Stimulated activated CD8-positive, alpha-beta memory T cell treated with anti-CD3 and anti-CD28 coated beads, Interleukin-4, amount 100 ng/mL, for 1 hour (primary cell): ENCODE measurements at places on chromosomes 7 and 10.

DNA sequence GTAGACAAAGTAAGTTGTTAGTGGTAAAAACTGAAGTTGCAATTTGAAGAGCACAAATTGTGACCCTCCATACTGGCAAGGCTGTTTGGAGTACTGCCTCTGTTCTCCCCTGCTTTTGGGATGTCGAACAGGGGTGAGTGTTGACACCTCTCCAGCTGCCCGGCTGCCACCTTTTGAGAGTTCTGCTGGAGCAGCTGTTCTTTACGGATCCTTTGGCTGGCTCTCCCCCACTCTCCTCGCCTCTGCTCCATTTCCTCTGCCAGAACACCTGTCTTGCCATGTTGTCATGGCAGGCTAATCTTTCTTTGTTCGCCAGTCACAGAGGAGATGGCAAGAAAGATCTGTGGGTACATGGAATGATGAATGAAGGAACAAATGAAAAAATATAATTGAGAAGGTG, 34.9 kb downstream of the INSYN2A start:
- DNase-seq = no peak

GRCh38 chr7:104979167-104979841, 34.7 kb upstream of the KMT2E start:
- no peak for DNase-seq

GRCh38 chr7:41754046-41754445, 51.2 kb upstream of the INHBA start:
- DNase-seq = no peak

- DNase-seq = no peak
Observed at GRCh38 chr7:151905766-151906165, 28.9 kb upstream of the PRKAG2 start.

DNA sequence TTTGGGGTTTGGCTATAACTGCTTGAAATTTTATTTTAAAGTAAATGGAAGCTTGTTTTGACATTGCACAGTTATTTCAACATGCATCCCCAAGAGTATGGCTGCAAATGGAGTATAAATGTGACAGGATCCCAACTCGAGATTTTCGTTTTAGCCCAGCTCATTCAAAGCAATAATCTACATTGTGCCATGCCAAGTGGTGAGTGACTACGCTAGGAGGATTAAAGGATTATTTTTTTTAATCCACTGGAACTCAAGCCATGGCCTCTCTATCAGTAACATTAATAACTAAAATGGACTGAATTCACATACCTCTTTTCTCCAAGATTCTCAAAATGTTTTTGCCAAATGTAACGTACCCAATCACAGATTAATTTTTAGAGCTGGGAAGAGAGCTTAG, 60.6 kb upstream of the AUTS2 start:
- DNase-seq = no peak

- DNase-seq = no peak
Observed at GRCh38 chr10:30784897-30785605, 155.5 kb upstream of the LYZL2 start.
